Endodermal cell (in vitro differentiated cells): ENCODE measurements at places on chromosomes 11 and 22.

DNA sequence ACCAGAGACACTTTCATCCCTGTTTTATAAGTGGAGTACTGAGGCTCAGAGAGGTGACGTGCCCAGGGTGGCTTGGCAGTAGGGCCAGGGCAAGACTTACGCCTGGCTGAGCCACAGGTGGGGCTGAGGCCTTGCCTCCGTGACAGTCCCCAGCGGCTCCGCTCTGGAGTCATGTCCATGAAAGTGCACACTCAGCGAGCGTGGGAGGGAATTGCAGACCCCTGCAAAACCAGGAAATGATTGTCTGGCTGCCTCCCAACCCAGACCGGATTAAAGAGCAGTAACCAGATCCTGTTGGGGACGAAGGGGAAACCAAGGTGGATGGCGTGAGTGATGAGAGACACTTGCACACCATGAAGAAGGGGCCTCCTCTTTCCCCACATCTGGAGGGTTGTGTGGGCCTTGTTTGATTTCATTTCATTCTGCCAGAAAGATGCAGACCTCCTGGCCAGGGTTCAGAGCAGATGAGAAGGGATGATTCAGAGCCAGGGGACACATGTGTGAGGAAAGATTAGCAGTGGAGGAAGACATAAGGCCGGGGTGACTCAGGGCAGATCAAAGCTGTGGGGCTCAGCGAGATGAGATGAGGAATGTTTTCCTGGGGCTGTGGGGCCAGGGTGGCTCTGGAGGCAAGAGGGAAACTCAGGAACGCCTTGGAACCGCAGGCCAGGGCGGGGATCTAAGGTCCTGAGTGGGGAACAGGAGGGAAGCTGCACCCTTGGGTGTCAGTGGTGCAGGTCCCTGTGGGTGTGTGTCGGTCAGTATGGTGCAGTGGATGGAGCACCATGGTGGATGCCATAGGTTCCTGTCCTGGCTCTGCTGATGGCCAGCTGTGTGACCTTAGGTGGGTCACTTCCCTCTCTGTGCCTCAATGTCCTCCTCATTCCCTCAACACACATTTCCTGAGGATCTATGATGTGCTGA lies 29.9 kb upstream of the LRRC32 start:
- DNase-seq = no peak

DNA sequence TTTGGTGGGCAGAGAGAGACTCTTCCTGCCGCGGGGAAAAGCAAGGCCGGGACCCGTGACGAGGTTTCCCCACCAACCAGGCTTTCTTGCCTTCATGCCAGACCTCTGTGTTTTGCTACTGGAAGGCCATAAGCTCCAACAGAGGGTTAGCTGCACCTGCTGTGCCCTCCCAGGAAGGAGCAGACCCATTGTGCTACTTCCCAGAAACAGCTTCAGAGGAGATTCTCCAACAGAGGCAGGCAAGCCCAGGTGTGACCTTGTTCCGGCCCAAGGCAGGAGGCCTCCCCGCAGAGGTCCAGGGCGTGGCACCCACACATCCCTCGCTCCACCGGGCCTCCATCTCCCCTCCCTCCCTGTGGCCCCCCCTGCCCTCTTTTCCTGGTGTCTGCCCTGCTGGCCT lies 57.8 kb downstream of the ELFN2 start:
- no peak for DNase-seq

GRCh38 chr22:30094804-30095203 lies 14.5 kb downstream of the HORMAD2 start:
- no peak for DNase-seq

DNA sequence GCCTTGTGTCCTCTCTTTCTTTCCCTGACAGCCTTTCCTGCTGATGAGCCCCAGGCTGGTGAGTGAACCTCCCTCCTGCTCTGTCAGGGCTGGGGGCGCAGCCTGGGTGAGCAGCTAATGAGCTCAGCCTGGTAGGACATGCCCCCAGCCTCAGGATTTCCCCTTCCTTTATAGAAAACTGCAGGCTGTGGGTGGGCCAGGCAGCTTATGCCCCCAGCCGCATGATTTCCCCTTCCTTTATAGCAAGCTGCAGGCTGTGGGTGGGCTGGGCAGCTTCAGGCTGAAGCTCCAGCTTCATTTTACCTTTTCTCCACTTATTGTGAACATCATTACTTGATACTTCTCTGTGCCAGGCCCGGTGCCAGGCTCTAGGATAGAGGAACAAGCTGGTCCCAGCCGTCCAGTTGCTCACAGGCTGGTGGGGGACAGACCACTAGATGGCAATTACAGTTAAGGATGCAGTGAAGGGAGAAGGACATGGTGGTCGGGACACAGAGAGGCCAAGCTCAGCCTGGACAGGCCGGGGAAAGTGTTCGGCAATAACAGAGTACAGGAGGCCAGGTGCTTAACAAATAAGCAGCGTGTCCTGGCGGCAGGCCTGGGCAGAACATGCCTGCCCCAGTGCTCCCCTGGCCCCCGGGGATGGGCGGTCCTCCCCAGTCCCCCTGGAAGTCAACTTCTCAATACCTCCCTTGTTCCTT lies 5.3 kb downstream of the LGALS12 start:
- no peak for DNase-seq

DNA sequence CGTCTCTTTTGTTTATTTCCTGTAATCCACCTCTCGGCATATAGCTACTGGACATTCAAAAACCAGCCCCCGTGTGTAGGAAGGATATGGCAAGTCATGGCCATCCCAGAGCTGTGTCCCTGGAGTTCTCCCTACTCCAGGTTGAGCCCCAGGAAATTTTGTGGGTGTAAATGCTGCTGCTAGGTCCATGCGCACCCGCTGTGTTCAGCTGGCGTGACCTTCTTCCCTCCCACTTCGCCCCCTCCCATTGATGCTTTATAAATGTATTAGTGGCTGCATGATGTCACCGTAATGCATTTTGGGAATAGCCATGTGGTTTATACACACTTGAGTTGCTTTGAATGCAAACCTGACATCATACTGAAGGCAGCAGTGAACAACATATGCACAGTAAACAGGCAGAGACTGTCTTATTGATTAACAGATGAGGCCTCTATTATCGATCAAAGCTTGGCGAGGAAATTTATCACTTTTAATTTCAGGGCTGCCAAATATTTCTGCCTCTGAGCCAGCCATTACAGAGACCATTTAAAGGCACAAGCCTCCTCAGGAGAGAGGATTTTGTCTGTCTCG lies 113.6 kb upstream of the NNMT start:
- no peak for DNase-seq

DNA sequence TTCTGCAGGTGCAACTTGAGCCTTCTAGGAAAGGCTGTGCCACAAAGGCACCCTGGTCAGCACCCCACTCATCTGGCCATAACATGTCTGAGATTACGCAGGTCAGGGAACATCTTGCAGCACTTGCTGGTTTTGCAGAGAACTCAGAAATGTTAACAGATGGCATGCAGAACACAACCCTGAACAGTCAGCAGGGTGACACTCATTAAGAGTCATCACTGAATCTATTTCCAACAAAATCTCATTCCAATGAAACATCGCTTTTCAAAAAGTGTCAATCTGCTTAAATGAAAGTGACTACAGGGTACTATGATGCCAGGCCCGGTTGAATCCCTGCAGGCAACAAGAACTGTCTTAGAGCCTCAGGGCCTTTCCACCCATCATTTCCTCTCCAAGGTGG lies 369.8 kb upstream of the CCDC90B start:
- no peak for DNase-seq

GRCh38 chr22:42427167-42427566 lies 5.0 kb downstream of the NFAM1 start:
- DNase-seq = no peak

DNA sequence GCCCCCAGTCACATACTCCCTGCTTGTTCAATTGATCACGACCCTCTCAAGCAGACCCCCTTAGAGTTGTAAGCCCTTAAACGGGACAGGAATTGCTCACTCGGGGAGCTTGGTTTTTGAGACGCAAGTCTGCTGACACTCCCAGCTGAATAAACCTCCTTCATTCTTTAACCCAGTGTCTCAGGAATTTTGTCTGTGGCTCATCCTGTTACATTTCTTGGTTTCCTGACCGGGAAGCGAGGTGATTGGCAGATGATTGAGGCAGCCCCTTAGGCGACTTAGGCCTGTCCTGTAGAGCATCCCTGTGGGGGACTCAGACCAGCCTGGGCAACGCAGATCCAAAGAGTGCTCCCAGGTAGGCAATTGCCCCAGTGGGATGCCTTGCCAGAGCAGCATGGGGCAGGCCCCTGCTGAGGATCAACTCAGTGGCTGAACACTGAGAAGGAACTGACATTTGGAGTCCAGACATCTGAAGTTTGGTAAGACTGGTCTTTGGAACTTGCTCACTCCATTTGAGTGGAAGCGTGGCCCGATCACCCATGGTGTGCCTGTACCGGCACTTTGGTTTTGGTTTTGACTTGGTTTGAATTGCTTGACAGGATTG lies 51.5 kb downstream of the NEU3 start:
- peak; percentile 33 for DNase-seq

DNA sequence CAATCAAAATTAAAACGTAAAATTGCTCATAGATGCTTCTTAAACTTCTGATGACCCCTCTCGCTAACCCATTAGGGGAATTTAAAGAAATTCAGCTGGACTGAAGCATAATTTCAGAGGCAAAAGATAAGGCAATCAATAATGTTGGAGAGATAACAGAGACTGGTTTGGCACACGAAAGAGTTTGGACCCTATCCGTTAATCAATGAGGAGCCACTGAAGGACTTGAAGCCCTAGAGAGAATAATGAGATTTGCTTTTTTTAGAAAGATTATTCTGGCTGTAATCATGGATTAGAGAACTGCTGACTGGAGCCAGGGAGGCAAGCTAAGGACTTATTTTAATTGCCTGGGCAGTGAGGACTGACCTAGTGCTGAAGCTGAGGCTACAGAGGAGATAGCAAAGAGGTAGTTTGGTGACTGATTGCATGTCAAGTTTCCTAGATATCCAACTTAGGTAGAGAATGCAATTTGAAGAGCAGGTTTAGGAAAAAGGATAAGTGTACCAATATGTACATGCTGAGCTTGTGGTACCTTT lies 11.9 kb upstream of the ARHGAP42 start:
- no peak for DNase-seq

GRCh38 chr11:35419830-35420333 lies 524 bp upstream of the SLC1A2 start:
- peak; percentile 52 for DNase-seq

GRCh38 chr22:23065495-23066122 lies 4.7 kb upstream of the GNAZ start:
- DNase-seq = peak; percentile 29

GRCh38 chr11:36577859-36578258 lies 10.1 kb downstream of the RAG1 start:
- no peak for DNase-seq

- DNase-seq = no peak
These were observed 379.3 kb downstream of the INSC start for GRCh38 chr11:15493921-15494620.

- DNase-seq = no peak
These were observed 747 bp downstream of the TPCN2 start for GRCh38 chr11:69049490-69049867.

GRCh38 chr11:10524471-10524870 lies 16.5 kb downstream of the RNF141 start:
- no peak for DNase-seq
